ENCODE measurements at places on chromosomes 16 and 17. TPM values are rescaled to one million over a fixed set of nuclear protein-coding genes. Genes with fewer than 3 reads are reported as not detected.
A peak's percentile ranks its signal among the peaks of the same experiment; 100 is the strongest.

- DNase-seq: no peak
Measured at GRCh38 chr16:27561216-27561615, 11.3 kb downstream of the KATNIP start.

- DNase-seq: peak; percentile 18
Measured at GRCh38 chr16:57536306-57537193, at the start of gene CCDC102A. Gene CCDC102A, minus strand, starts transcription at chr16:57536571. Its CDS starts 7,394 bp downstream, at chr16:57529177.

GRCh38 chr17:6870841-6871240 is 39.3 kb upstream of the TEKT1 start:
- DNase-seq: no peak

- no peak for DNase-seq
Measured at GRCh38 chr17:59366773-59367656, 35.6 kb downstream of the YPEL2 start.

- no peak for DNase-seq
Measured at GRCh38 chr17:73311428-73311780, 397 bp downstream of the CDC42EP4 start.

DNA sequence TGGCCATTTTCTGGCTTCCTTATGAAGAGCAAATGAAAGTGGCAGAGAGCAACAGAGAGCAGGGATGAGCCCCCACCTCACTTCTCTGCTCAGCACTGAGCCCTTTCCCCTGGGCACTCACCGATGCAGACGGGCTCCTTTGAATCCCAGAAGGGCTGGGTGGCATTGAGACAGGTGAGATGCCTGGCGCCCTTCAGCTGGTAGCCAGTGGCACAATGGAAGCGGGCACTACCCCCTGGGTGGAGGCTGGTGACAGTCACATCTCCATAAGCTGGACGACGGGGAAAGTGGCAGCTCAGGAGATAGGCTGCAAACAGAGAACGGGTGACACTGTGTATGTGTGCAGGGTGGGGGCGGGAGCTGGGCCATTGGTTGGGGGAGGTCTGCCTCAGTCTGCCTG is 12.5 kb upstream of the PHF12 start:
- no peak for DNase-seq

GRCh38 chr16:85722128-85722893 is 28.6 kb downstream of the C16orf74 start:
- no peak for DNase-seq

DNA sequence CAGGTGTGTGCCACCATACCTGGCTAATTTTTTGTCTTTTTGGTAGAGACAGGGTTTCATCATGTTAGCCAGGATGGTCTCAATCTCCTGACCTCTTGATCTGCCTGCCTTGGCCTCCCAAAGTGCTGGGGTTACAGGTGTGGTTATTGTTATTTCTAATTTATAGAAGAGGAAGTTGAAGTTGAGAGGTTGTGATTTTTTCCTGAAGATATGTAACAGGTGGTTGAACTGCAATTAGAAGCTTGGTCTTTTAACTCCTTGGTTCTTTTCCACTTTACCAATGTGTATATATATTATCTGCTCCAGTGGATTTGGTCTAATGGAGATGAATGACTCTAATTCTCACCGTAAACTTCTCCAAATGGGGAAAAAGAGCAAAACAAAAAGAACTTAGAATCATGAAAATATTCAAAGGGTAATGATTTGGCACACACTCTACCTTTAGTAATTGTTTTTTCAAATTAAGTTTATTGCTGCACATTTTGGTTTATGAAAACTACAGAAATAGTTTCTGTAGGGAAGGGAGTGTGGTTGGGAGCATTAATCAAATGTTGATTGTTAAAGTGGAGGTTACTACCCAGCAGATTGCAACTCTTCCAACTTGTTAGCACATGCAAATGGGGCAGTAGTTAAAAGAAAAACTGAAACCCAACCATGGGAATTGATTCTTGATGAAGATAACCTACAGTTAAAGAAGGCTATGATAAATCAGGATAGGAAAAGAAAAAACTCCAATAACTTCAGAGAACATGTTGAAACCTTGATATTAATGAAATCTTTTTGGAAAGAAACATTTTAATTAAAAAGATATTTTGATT is 1.8 kb upstream of the KRT10 start:
- DNase-seq: no peak

DNA sequence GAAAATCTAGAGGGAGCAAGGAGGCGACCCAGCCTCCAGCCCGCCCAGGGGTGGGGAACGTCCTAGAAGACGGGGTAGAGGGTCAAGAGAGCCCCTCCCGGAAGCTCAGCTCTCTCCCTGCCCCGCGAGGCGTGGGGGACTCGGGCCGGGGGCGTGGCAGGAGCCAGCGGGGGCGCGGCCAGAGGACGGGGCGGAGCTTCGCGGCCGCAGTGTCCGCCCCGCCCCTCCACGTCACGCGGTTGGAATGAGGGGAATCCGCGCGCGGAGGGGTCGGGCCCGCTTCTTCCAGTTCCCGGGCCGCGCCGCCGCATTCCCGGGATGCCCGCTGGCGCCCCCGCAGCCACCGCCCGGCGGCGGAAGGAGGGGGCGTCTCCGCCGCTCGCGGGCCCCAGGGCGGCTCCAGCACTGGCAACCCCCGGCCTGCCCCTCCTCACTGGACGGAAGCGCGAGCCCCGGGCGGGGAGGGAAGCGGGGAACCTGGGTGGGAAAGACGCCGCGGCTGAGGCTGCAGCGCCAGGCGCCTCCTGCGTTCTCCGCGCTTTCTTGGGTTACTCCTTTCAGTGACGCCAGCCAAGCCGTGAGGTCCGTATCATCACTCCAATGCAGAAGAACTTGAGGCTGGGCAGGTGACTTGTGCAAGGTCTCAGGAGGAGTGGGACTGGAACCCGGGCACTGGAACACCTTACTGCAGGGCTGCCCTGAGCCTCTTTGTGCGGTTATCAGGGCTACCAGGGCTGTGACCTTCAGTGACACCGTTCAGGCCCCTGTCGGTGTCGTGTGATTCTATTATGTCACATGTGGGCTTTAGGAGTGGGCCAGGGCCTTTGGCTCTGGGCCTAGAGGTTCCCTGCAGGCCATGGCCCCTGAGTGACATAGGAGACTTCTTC is 4.3 kb downstream of the MYO1C start:
- DNase-seq: peak; percentile 55

DNA sequence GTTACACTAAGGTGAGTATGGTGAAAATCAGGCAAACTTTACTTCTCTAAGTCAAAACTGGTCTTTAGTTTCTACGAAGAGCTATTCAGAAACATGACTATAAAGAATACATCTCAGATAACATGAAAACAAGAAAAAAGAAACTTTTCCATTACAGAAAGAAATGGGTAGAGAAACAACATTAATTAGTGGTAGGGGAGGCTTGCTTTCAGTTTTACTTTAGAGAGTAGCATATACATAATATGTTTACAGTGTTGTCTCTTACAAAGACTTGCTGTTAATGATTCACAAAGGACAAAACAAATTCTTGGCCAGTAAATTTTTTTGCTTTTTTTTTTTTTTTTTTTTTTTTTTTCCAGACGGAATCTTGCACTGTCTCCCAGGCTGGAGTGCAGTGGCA is 34.2 kb downstream of the CRLF3 start:
- no peak for DNase-seq

DNA sequence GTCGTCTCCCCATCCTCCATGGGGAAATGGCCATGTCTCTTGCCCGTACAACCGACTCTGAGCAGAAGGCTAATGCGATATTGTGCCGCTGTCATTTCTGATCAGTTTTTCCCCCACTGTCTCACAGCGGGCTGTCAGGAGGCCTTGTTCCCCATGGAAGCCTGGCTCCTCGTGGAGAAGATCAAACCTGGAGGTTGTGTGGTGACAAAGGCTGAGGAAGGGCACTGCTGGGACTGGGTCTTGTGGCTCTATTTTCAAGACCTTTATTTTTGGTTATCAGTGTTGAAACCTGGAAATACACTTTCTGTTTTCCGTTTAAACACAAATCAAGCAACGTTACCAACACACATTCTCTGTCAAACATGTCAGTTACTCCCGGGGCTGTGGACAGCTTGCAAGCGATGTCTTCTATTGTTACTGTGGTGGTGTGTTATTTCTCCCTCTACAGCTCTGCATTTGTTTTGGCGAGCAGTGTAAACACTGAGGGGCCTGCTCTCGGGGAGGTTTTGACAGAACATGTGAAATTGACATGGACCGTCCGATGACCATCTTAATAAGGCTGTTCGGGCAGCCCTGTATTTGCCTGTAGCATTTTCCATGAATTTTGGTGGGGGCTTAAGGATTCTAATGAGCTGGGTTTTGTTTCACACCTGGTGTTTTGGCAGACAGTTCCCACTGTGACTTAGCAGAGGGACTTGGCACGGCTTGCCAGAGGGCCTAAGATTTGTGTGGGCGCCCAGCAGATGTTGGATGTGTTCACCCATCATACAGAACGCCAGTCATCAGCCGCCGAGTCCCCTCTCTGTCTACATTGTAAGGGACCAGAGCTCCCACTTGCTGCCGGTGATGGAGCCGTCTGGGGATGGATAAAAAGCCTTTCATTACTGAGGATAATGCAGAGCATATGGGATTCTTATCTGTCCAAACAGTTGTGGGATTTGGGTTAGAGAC is 12.5 kb downstream of the RBFOX1 start:
- DNase-seq: no peak

- DNase-seq: no peak
Measured at GRCh38 chr16:84314373-84314772, 19.7 kb downstream of the WFDC1 start.

DNA sequence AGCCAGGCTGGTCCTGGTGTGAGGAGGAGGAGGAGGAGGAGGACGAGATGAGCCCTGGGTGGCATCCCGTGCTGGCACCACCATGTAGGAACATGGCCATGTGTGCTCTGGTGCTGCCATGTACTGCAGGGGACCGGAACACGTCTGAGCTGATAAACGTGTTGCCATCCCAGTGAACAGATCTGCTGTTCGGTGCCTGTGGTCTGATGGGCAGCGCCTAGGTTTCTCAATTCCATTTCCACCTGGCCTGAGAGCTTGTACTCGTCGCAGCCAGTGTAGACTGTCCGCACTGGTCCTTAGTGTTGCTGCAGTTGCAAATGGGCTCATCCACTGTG is 28.4 kb upstream of the FOXK2 start:
- no peak for DNase-seq

DNA sequence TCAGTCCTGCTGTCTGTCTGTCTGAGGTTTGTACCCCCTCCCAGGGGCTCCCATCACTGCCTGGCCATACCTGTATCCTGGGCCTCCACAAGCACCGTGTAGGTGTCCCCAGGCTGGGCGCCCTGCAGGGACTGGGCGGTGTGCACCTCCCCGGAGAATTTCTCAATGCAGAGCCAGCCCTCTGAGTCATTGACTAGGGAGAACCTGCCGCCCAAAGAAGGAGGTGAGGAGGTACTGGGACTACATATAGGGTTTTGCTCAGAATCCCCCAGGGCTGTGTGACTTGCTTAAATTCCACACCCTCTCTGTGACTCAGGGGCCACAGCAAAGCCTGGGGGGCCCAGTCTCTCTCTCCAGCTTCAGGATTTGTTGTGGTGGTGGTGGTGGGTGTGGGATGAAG is 7.6 kb downstream of the CDH16 start:
- no peak for DNase-seq

- DNase-seq: peak; percentile 95
Measured at GRCh38 chr17:35432176-35433074, at the start of gene SLFN12. Gene SLFN12, minus strand, starts transcription at chr17:35432500. Its CDS starts 9,472 bp downstream, at chr17:35423028.

DNA sequence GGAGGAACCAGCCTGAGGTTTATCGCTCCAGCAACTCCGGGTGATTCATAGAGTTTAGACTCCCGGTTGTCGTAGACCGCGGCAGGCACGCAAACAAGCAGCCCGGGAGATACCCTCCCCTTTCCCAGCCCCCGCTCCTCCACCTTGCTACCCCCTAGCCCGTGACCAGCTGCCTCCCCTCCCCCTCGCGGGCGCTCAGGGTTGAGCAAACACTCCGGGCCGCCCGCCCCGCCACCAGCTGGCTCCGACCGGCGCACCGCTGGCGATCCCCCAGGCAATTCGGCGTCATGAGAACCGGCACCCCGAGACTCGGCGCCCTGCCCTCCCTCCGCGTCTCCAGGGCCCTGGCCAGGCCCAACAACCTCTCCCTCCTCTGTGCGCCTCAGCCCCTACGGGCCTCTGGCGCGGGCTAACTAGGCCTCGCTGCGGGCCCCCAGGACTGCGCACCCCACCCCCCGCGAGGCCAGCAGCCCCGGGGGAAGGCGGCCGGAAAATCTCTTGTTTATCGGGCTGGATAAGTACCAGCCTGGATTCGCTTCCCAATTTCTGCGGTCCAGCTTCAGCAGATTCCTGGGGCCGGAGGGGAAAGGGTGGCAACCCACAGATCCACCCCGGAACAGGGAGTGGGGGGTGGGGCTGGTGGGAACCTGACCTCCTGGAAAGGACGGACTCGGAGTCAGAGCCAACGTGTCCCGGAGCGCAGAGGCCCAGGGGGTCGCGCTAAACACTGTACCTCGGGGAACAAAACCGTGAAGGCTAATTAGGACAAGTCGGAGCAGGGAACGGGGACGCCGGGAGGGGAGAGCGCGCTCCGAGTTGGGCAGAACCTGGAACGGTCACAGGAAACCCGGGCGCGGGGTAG is 951 bp upstream of the GPRC5C start:
- peak; percentile 23 for DNase-seq

DNA sequence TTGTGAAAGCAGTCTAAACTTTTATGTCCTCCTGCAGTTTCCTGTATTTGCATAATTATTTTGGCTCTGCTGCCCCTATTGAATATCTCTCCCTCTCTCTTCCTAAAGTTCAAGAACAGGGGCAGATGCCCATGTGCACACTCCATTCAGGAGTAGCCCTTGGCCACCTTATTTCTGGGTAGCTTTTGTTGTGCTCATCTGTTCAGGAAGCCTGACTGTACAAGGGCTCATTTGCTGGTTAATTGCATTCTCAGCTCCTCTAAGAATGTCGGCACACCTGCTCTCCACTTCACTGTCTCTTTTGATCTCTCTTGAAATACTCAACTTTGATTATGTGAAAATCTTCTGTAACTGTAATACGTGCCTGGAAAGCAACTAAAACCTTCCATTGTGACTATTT is 1378.8 kb upstream of the CDH8 start:
- DNase-seq: no peak

The LRRC36 gene
- total RNA-seq: not detected

The SLC5A11 gene
- 0.06 TPM for total RNA-seq

The TAT gene
- not detected for total RNA-seq

The NTN3 gene
- total RNA-seq: not detected

The VPS25 gene
- total RNA-seq: 122 TPM

The MYH13 gene
- total RNA-seq: not detected

The ZFP90 gene
- total RNA-seq: 0.11 TPM

Data from HT1080 (cell line).